Activated T-cell treated with anti-CD3 and anti-CD28 coated beads, Interleukin-2, amount 50 U/mL, for 72 hours (primary cell): ENCODE measurements at places on chromosomes 12 and 14. TPM values are rescaled to one million over a fixed set of nuclear protein-coding genes. Genes with fewer than 3 reads are reported as not detected.

- no peak for DNase-seq
Observed at GRCh38 chr12:24728366-24728765, 220.5 kb downstream of the BCAT1 start.

- no peak for DNase-seq
Observed at GRCh38 chr12:3173008-3173553, 95.9 kb downstream of the TSPAN9 start.

- no peak for DNase-seq
Observed at GRCh38 chr12:68749861-68750260, 3.9 kb downstream of the SLC35E3 start.

- DNase-seq: no peak
Observed at GRCh38 chr12:50840809-50841487, 1.8 kb upstream of the TMPRSS12 start.

- DNase-seq: no peak
Observed at GRCh38 chr12:6936194-6936635, 7.4 kb upstream of the RNU7-1 start.

GRCh38 chr12:50287271-50287670 is 4.0 kb upstream of the LIMA1 start:
- no peak for DNase-seq

GRCh38 chr12:44296624-44297197 is 460.8 kb downstream of the TMEM117 start:
- DNase-seq: no peak

DNA sequence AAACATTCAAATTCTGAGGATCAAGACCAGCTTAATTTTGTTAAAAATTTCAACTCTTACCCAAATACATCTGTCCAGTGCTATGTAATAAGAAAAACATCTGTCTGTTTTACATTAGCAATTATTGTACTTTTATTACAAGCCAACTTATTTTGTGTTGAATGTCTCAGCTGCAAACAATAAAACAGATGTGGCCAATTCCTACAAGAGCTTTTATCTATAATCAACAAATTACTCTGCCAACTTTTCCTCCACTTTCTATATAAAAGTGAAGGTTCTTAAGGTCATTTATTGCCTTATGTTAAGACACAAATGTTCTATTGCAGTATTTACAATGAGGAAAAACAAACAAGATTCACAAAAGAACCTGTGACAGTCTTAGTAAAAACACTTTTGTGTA is 72.7 kb downstream of the NOVA1 start:
- DNase-seq: no peak

The KRT83 gene
- total RNA-seq: not detected

The TEP1 gene
- total RNA-seq: 40.2 TPM

The TBX5 gene
- total RNA-seq: not detected
